GOT3 (cell line): ENCODE measurements at places on chromosomes 7 and 10.
A peak's percentile ranks its signal among the peaks of the same experiment; 100 is the strongest.

DNA sequence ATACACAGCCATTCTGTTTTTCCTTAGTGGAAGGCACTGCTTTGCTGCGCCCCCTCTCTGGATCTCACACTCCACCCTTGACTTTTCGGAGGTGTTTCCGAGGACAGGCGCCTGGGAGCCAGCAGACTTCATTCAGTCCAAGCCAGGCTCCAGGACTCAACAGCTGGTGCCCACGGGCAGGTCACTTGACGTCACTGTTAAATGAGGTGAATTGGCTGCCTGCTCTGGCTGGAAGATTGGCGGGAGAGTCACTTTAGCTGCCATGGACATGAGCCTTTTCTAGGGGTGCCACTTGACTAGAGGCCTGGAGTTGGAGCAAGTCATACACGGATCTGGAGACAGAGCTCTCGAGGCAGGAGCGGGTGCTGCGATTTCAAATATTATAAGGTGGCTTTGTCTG lies 3.2 kb downstream of the HTRA1 start:
- no peak for DNase-seq

DNA sequence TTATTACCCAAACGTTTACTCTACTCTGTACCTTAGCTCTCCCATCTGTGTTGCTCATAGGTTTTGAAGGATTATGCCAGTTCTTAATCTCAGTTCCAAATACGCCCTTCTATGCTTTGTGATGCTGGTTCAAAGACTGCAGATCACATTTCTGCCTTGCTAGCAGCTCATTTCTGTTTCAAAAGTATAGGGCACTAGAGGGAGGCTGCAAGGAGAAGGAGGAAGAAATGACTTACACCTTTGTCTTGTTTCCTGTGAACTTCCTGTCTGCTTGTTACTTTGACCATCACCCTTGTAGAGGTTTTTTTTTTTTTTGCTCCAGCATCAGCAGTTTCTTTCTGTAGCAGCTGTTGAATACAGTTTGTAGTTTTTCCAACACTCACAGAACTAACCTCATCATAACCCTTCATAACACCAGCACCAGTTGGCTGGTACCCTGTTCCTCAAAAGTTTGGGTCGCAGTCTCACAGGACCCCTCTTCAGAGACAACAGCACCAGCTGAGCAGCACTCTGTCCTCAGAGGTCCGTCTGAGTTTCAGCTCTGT lies 16.5 kb downstream of the SLK start:
- no peak for DNase-seq

DNA sequence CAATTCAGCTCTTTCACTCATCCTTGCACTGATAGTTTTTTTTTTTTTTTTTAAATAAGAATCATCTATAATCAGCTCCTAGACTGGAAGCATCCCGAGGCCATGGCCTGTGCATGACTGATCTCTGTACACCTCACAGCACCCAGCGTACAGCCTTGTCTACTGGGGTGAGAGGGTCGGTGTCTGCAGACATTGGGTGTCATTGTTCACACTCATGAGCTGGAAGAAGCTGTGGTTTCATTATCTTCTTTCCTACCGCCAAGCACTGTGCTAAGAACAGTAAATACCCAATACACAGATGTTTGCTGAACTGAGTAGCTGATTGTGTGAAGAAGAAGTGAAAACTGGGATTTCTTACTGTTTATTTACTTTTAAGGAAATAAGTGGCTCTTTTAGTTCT lies 123.6 kb downstream of the CLEC2L start:
- DNase-seq, result no peak

DNA sequence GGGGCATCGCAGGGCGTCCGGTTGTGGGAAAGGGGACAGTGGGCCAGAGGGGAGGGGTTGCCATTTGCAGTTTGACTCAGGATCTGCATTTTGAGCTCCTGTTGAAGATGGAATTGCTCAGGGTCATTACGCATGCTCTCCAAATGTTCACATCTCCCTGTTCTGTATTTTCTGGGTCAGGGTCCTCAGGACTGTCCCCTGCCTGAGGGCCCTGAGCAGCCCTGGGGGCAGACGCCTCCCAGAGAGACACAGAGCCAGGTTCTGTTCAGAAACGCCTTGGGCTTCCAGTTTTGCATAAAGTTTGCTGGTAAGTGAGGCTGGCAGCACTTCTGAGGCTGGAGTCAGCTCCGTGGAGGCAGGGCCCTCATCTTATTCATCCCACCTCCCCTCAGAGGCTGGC lies 34.1 kb upstream of the NUB1 start:
- DNase-seq, result no peak

- DNase-seq, result no peak
These were observed 79.8 kb upstream of the NEBL start for GRCh38 chr10:20976891-20977290.

GRCh38 chr7:96709381-96710228 lies at the start of gene SEM1:
Gene SEM1, minus strand, starts transcription at chr7:96709846. Its CDS starts 83 bp downstream, at chr7:96709763.
- DNase-seq, result peak; percentile 36

- DNase-seq, result no peak
These were observed 9.2 kb upstream of the PWWP2B start for GRCh38 chr10:132387764-132388210.

DNA sequence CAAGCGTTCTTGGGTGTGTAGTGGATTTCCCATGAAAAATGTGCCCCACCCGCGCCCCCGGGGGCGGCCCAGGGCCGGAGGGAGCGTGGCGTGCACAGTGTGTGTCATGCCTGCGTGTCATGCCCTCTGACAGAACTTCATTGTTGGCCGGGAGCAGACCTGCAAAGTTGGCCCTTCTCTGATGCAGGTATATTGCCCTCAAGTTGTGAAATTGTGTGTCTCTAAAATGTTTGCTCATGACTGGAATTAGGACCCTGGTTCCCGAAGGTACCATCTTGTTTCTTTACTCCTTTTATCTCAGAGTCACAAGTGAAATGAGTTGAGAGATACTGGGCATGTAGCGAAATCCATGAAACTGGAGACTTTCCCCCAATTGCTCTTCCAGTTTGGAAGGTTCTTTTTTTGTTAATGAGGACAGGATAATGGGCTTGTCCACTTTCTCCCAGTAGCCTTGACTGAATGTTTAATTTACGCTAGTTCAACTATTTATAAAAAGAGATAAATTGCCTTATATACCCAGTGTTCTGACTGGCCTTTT lies 26.2 kb downstream of the ADK start:
- DNase-seq, result no peak

GRCh38 chr7:94394109-94394436 lies 622 bp upstream of the COL1A2 start:
- DNase-seq, result no peak

DNA sequence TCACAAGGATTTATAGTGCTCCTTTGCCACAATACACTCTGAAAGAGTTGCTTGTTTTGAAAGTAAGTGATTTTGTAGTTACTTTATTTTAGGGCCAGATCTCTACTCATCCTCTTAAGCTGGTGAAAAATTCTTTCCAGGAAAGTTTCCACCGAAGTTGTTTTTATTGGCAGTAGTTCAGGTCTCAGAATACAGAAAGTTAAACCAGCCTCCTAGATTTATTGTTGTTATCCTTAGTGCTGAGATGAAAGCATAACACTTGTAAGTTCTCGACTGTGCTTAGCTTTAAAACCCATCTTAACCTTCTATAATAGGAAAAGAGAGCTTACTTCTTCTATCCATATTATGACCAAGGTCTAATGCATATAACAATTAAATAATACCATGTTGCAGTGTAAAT lies 5.5 kb downstream of the AP3M1 start:
- no peak for DNase-seq

DNA sequence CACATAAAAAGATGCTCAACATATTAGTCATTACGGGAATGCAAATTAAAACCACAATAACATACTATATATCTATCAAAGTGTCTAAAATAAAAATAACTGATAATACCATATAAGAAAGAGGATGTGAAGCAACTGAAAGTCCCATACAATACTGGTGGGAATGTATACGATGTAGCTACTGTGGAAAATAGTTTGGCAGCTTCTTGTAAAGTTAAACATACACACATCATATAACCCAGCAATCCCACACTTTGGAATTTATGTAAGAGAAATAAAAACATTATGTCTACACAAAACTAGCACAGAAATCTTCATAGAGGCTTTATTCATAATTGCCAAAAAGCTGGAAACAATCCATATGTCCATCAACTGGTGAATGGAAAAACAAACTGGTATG lies 10.5 kb upstream of the COMMD3 start:
- DNase-seq, result no peak

DNA sequence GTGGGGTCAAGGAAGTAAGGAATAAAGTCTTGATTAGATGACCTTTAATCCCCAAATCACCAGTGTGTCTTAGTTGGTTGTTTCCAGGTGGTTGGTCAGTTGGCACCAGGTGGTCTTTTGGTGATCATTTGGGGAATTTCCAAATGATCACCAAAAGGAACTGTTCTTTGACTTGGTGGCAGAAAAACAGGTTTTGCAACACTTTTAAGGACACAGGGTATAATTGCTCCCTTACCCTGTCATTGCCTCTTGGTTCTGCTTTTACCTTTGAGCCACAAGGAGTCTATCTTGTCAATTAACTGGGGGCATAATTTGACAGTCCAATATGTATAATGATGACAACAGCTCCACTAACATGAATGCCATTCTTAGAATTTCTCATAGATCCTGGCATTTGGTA lies 104.2 kb downstream of the ADK start:
- DNase-seq, result no peak

DNA sequence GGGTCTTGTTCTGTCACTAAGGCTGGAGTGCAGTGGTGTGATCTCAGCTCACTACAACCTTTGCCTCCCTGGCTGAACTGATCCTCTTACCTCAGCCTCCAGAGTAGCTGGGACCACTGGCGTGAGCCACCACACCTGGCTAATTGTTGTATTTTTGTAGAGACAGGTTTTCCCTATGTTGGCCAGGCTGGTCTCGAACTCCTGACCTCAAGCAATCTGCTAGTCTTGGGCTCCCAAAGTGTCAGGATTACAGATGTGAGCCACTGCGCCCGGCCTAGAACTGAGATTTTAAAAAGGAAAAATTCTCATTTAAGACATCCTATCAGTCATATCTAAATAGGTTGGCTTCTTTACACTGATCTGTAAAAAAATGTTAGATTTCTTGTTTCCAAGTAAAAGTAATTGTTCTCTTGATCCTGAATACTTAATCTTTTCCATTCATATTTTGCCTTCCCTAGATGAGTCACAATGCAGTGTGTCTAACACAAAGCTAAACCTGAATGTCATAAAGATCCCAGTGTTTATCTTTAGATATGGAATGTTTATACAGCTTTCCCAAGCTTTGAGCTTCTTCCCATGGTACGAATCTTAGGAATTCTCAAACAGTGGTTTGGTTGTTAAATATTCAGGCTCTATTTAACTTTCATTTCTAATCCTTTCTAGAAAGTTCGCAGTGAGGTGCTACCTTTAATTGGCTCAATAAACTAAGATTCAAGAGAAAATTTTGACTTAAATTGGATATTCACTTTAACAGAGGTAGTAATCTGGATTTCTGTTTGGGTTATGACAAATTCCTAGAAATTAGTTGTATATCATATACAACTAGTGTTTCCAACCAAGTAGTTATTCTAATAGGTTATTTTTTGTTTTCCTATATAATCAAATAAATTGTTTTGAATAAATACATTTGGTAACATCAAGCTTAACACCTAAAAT lies 12.1 kb upstream of the LAMB1 start:
- no peak for DNase-seq

DNA sequence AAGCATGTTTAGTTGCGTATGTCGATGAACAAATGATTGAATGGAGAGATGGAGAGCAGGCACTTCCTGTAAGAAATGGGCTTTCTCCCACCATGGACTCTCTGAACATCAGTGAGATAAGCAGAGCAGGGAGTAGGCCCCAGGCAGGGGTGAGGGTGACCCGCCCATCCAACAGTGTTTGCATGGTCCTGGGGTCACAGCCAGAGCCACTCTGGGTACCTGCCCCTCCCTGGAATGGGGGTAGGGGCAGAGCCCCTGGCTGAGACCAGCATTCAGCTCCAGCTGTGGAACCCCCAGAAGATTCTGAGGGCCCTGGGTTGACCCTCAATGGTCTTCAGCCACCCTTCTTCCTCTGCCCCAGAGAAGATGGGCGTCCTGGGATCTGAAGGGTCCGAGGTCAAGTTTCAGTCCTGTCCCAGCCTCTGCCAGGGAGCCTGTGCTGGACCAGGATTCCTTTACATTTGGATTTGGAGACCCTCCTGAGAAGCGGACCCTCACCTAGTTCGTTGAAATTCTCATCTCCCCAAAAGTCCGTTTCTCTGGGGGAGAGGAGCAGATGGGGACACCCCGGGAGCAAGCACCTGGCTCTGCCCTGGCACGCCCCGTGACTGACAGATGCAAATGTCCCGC lies 2.4 kb upstream of the FGF8 start:
- no peak for DNase-seq

GRCh38 chr10:27258492-27258837 lies 17.9 kb upstream of the ACBD5 start:
- DNase-seq, result no peak

- DNase-seq, result no peak
These were observed 68.6 kb downstream of the WDR37 start for GRCh38 chr10:1124796-1125195.

GRCh38 chr10:122139627-122140170 lies 131.4 kb upstream of the BTBD16 start:
- no peak for DNase-seq

GRCh38 chr10:9547936-9548904 lies 1469.5 kb upstream of the CELF2 start:
- DNase-seq, result no peak

- no peak for DNase-seq
These were observed 134.4 kb downstream of the ITGA8 start for GRCh38 chr10:15585303-15585715.

GRCh38 chr7:128710481-128710880 lies 28.7 kb upstream of the CALU start:
- DNase-seq, result no peak

- DNase-seq, result no peak
These were observed 623.8 kb downstream of the SUGCT start for GRCh38 chr7:40758590-40758989.

DNA sequence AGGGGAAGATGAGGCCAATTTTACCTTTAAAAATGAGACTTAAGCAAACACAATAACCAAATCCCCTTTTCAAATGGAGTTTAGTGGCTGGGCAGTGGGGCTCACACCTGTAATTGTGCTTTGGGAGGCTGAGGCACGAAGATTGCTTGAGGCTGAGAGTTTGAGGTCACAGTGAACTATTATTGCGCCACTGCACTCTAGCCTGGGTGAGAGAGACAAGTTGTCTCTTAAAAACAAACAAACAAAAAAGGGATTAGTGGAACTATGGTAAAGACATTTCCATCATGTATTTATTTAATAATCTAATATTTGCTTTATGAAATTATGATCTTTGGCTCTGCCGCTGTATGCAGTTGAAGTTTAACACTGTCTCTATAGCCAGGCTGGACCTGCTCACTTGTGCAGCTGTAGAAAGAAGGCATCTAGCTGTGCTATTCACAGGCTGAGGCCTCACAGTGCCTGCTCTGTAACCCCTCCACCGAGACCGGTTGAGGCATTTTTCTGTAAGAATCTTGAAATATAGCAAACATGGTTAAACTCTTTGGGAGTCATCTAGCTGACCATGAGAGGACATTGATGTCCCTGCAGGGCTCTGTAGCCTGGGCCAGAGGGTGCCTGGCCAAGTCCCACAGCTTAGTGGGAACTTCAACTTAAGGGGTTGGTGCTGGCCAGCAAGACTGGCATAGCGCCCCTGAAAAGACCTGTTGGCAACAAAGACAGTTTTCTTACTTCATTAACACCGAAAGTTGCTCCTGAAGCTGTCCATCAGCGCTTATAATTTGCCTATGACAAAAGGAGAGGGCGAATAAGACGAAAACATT lies 131.8 kb downstream of the BMPER start:
- DNase-seq, result no peak

- DNase-seq, result no peak
These were observed 70.3 kb upstream of the KMT2E start for GRCh38 chr7:104943502-104944343.
